ENCODE measurements at places on chromosomes 6 and 20. TPM values are rescaled to one million over a fixed set of nuclear protein-coding genes. Genes with fewer than 3 reads are reported as not detected.
A peak's percentile ranks its signal among the peaks of the same experiment; 100 is the strongest.

DNA sequence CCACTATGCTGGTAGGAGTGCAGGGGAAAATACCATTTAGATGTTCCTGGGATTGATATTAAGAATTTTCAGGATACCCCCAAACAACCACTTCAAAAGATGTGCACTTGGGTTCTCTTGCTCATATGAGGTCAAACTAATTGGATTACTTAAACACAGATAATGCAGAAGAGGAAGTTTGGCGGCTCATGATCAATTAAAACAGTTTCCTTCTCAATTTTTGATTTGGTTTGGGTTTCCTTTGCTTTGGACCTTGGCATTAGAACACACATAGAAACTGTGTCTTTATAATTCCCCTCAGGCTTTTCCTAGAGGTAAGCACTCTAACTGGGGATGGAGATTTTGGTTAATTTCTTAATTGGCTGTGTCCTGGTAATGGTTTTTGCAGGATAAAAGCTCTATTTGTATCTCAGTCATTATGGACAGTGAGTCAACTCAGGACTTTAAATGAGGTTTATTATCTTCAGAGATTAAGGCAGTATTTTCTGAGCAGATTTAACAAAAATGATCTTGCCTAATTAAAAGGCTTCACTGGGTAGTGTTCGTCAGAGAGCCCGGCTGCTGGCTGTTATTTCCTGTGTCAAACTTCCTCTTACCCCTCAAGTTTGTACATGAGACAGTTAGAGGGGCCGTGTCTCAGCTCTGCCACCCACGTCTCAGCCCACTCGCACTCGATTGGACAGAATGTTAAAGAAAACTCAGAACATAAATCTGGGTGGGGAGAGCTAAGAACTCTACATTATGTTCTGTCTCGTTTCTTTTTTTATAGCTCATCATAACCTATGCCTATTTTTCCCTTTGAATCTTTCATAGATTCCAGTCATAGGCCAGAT lies 50.3 kb upstream of the PREP start:
- no peak for DNase-seq

GRCh38 chr20:38730167-38730988 lies 6.1 kb downstream of the SLC32A1 start:
- DNase-seq: peak; percentile 69

DNA sequence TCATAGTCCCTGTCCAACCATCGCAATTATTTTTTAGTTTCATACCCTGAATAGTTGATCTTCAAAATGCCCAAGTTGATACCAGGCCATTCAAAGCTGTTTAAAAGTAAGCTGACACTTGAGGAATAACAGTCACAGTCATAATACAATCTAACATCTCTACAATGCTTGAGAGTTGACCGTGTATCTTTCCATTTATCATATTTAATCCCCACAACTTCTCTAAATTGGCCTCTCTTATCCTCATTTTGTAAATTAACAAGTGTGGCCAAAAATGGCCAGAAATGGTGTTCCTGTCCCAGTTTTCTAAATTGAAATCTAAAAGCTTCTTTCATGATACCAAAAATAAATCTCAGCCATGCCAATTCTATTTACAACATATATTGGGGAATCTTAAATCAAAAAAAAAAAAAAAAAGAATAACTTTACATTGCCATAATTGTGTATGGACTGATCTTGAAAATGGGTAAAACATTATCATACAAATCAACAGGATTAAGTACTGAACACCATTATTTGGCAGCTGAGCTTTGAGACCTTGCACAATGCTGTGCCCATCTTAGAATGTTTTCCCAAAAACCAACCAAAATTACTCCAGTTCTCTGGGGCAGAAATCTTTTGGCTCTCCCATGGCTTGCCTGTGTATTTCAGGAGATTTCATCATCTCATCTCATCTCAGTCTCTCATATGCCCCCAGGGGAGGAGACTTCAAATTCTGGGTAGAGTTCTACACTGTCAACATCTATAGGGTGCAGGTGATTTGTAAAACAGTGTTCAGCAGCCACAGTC lies 448.7 kb upstream of the JARID2 start:
- no peak for DNase-seq

DNA sequence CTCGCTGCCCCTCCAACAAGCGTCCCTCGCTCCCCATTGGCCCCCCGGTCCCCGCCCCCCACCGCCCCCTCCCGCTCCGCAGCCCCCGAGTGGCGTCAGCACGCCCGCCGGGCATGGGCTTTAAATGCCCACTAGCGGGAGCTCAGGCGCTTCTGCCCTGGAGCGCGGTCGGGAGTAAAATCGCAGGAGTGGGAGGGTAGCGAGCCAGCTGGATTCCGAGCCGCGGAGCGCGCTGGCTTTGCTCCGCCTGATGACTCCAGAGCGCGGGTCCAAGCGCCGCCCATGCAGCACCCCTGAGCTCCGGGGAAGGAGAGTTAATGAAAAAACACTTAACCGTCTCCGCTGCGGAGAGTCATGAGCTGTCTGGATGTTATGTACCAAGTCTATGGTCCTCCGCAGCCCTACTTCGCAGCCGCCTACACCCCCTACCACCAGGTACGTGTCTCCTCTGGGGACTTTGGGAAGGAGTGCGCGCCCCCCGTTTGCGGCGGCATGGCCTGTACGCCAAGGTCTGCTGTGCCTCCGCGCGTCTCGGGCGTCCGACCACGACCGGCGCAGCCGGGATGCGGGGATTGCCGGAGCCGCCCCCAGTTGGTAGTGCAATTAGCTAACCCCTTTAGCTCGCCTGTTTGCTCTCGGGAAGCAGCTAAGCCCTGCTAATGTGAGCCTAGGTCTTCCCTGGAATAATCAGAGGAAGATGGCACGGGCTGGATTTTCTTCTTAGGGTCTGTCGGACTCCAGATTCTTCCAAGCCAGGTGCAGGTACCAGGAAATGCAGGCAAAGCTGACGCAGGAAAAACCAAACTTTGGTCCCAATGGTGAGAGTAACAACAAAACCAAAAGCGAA lies at the start of gene VGLL2:
TSS of gene VGLL2 (plus strand) at position 149 of the 847 bp plus-strand sequence. CDS start at position 355, 206 bp downstream.
- no peak for DNase-seq

DNA sequence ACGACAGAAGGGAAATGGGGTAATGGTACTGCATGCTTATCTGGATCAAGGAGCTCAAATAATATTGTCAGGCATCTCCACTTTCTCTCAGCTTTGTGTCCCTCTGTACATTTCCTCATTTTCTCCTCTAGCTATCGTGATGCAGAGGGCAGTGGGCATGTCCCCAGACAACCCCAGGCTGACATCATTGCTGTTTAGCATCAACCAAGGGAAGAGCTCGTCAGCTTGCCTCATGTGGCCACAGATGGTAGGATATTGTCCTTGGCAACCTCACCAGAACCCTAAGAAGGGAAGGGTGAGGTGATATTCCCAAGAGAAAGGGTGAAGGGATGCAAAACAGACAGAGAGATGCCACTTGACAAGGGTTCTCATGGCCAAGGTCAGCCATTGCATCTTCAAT lies 58.3 kb downstream of the MAFB start:
- no peak for DNase-seq

The DDX27 gene
- 29.8 TPM for total RNA-seq

DNA sequence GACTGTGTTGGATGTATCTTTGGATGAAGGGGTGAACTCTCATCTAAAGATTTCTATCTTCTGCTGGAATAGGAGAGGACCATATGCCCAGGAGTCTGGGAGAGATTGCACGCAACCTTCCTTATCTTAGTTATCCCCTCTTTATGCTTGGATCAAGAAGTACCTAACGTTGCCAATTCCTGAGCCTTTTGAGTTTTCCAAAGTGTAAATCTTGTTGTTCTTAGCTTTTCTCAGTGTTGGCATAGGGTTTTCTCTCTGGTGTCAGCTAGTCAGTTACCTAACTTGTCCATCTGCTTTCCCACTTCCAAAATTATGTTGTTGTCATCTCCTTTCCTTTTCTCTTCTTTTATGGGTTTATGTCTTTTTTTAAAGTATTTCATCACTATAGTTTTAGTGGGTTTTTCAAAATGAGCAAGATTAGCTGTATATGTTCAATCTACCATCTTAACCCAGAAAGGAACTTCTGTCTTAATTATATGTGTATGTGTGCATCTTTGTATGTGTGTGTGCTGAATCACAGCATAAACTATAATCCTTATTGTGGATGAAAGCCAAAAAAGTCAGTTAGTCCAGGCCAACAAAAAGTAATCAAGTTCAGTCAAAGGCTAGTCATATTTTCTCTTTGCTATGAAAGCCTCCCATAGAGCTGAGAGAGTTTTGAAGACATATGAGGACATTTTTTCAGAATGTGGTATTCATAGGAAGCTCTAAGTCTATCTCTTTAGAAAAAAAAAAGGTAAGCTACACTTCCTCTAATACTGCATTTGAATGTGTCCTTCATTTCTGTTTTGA lies 72.1 kb downstream of the KHDC1L start:
- DNase-seq: no peak

GRCh38 chr20:46709459-46710152 lies at the start of gene SLC2A10:
Gene SLC2A10, plus strand, starts transcription at chr20:46709649. Its CDS starts 88 bp downstream, at chr20:46709737.
- DNase-seq: no peak

DNA sequence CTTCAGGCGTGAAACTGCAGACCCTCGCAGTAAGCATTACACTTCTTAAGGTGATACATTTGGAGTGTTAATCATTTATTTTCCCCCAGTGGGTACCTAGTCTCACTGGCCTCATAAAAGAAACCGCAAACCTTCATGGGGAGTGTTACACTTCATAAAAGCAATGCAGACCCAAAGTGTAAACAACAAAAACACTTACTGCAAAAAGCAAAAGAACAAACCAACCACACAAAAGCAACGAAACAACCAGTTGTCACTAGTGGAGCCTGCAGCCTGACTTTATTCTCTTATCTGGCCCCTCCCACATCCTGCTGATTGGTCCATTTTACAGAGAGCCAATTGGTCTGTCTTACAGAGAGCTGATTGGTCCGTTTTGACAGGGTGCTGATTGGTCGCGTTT lies 23.8 kb downstream of the LY86 start:
- DNase-seq: no peak

The CFB gene
- total RNA-seq: 38.0 TPM

The FAM209B gene
- 0.51 TPM for total RNA-seq

- no peak for DNase-seq
These were observed 199.2 kb downstream of the BMP2 start for GRCh38 chr20:6966721-6967120.

GRCh38 chr6:12333128-12333527 lies 43.0 kb downstream of the EDN1 start:
- DNase-seq: no peak

The SLC22A16 gene
- 1.4 TPM for total RNA-seq

DNA sequence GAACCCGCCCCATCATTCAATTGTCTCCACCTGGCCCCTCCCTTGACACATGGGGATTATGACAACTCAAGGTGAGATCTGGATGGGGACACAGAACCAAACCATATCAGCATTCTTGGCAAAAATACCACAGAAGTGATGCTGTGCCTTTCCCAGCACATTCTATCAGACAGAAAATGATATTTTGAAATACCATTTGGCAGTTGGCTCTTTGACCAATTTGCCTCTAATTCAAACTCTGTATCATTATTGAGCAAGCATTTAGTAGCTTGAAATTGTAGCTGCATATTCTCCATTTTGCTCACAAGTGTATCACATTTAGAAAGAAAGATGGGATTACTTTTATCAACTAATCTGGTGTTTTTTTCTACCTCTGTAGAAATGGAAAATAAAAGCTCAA lies 64.0 kb downstream of the PLCB1 start:
- no peak for DNase-seq
